Suppressor macrophage treated with lipopolysaccharide for 1 hour (primary cell): ENCODE measurements at places on chromosomes 12 and 14.

- no peak for DNase-seq
These were observed 20.0 kb downstream of the DDX51 start for GRCh38 chr12:132123970-132124765.

GRCh38 chr12:92539110-92539749 is 163.6 kb upstream of the PLEKHG7 start:
- peak; percentile 96 for DNase-seq

GRCh38 chr14:68616221-68616902 is 176.5 kb downstream of the ZFP36L1 start:
- DNase-seq, result no peak

- DNase-seq, result peak; percentile 22
These were observed 2.3 kb downstream of the GLI1 start for GRCh38 chr12:57461917-57462250.

DNA sequence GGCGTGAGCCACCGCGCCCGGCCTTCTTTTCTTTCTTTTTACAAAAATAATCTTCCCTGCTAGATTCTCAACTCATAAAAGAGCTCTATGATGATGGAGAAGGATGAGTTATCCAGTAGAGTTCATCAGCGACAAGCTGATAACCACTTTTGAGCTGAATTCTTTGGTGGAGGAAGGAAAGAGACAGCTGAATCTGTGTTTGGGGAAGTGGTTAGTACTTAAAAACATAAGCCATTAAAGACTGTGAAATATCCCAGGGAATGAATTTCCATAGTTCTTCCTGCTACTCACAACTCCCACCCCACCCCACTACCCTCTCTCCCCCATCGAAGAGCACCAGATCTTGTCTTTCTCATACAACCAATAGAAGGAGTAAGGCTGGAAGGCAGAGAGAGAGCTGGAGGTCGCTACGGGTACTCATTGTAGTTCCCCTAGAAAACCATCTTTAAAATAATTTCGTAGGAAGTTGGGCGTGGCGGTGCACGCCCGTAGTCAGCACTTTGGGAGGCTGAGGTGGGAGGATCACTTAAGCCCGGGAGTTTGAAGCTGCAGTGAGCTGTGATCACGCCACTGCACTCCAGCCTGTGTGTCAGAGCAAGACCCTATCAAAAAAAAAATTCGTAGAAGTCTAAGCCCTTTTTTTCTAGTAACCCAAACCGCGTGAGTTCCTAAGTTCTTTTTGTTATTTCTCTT is 647 bp upstream of the ESPL1 start:
- DNase-seq, result peak; percentile 87

DNA sequence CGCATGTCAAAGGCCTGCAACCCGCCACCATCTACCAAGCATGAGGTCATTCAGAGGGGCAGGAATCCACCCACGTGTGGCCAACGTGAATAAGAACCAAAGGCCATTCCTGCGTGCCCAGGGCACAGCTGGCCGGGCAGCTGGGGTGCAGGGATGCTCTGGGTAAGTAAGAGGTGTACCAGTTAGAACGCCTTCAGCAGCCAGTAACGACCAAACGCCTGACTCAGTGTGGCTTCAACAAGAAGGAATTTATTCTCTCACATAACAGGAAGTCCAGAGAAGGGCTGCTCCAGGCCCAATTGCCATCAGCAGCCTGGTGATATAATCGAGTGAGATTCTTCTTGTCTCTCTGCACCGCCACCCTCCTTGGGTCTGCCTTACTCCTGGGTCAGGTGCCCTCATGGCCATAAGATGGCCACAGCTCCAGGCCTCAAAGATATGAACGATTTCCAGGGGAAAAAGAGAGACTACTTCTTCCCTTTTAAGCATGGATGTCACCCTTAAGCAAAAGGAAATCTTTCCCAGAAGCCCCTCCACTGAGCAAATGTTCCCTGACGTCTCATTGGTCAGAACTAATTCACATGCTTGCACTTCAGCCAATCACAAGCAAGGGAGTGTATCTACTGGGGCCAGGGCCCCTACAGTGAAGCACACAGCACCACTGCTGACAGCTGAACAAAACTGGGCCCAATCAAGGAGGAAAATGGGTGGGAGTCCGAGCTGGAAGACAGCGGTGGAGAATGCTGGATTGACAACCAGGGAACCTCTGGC is 7.3 kb downstream of the TTC7B start:
- no peak for DNase-seq

DNA sequence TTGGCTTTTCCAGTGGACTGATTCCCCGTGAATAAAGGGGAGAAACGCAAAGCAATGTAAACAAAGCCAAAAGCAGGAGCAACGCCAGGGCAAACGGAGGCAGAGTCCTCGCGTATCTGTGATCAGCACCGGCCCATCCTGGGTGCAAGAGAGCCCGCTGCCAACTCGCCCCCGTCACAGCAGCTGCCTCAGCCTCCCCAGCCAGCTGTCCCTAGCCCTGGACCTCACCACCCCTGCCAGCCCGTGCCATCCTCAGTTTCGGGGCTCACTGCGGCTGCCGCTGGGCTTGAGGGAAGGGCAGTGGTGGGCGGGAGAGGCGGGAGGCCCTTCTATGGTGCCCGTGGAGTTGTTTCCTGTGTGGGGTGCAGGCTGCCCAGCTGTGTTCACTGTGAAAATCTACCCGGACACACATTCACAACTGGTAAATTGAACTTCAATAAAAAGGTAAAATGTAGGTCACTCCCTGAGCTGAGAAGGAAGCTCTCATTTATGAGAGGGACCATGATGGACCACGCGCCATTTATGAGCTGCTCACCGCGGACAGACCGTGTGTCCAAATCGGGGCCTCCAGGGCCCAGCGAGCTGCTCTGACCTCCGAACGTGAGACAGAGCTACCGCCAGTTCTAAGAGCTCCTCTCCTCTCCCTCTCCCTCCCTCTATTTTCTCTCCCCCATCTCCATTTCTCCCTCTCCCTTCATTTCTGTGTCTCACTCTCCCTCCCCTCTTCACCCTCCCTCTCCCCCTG is 330.5 kb upstream of the SFSWAP start:
- no peak for DNase-seq

- DNase-seq, result peak; percentile 12
These were observed 39.8 kb downstream of the GRIN2B start for GRCh38 chr12:13941258-13942249.

GRCh38 chr12:113470871-113471618 is 626 bp downstream of the LHX5 start:
- no peak for DNase-seq

GRCh38 chr14:25086821-25087396 is 37.0 kb upstream of the STXBP6 start:
- peak; percentile 58 for DNase-seq

GRCh38 chr12:82486524-82487235 is 128.4 kb downstream of the METTL25 start:
- no peak for DNase-seq

- DNase-seq, result no peak
These were observed 76.6 kb downstream of the RPL10L start for GRCh38 chr14:46574978-46575375.

- DNase-seq, result no peak
These were observed 498 bp downstream of the GMFB start for GRCh38 chr14:54488318-54488645.

GRCh38 chr12:132858718-132859266 is 28.6 kb downstream of the CHFR start:
- DNase-seq, result peak; percentile 8

- DNase-seq, result no peak
These were observed 181.8 kb downstream of the GRIN2B start for GRCh38 chr12:13799574-13799973.

- no peak for DNase-seq
These were observed 838.3 kb upstream of the NOVA1 start for GRCh38 chr14:27435923-27436670.

DNA sequence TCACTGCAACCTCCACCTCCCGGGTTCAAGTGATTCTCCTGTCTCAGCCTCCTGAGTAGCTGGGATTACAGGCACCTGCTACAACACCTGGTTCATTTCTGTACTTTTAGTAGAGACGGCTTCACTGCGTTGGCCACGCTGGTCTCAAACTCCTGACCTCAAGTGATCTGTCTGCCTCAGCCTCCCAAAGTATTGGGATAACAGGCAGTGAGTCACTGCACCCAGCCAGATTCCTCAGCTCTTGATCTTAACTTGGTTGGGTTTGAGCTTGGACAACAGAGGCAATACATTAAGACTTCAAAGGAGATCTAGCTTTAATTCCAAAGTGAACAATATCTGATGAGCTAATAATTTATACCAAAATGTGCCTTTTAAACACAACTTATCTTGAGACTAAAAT is 5.6 kb downstream of the DAZAP2 start:
- DNase-seq, result no peak

GRCh38 chr14:51547260-51547659 is 104.5 kb upstream of the FRMD6 start:
- no peak for DNase-seq

DNA sequence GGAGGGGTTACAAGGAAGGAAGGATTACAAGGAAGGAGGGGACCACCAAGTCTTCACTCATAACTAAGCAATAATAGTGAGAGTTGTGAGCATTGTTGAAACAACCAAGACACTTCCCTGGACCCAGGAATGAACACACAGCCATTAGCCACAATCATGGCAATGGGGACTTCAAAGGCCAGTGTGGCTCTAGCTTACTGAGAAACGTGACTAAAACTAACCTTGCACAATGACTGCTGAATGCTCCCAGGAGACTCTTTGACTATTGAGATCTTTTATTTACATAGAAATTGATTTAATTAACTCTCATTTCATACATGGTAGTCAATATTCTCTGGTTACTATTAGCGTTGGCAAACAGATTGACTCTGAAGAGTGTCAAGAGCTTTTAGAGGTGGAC is 263.0 kb upstream of the SOX5 start:
- no peak for DNase-seq

DNA sequence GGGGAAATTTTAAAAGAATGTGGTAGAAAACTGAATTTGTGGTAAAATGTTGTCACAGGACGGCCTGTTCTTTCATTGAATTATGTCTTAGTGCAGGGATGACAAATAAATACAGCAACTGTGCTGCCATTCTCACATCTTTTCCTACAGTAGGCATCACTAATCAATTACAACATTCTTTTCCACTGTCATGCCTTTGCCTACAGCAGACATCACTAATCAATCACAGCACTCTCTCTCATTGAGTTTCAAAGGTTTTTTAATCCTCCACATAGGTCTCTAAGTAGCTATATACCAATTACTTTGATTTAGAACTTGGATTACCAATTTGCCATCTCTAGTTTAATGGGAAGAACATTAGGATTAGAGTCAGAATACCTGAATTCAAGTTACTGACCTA is 30.1 kb downstream of the NTF3 start:
- DNase-seq, result no peak

DNA sequence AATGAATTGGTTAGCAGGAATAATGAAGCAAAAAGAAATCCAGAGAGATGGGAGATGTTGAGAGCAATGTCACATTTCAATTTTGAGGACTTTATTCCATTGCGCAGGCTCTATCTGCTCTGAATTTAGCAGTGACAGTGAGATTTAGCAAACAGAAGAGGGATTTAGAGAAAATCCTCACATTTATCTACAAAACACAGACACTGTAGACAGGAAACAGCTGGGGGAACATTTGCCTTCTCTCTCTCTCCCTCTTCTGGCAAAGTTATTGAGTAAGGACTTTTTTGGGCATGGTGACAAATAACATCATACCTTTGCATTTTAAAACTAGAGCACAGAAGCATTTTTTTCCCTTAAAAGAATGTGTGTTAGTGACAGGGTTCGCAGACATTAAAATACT is at the start of gene IGF1:
Gene IGF1 (minus strand): TSS at position 158 of the 400 bp plus-strand sequence. CDS start 182 bp downstream, outside the sequence.
- no peak for DNase-seq

- DNase-seq, result peak; percentile 45
These were observed 110.7 kb downstream of the NCOR2 start for GRCh38 chr12:124456652-124457152.

- DNase-seq, result no peak
These were observed 113.1 kb downstream of the TTC6 start for GRCh38 chr14:37708481-37708880.

- no peak for DNase-seq
These were observed 694 bp upstream of the DIABLO start for GRCh38 chr12:122226366-122227125.

DNA sequence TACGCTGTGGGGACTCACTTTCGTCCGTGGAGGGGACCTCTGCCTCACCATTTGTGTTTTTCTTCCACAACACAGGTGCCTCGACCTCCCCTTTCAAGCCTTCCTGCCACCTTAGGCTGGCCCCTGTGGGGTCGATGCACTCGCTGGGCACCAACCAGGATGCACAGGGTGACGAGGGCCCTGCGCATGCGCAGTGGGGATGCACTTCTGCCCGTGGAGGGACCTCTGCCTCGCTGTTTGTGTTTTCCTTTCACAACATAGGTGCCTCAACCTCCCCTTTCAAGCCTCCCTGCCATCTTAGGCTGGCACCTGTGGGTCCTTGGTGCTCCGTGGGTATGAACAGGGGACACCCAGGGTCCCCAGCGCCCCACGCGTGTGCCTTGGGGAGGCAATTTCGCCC is 356.8 kb downstream of the ALG10 start:
- no peak for DNase-seq

DNA sequence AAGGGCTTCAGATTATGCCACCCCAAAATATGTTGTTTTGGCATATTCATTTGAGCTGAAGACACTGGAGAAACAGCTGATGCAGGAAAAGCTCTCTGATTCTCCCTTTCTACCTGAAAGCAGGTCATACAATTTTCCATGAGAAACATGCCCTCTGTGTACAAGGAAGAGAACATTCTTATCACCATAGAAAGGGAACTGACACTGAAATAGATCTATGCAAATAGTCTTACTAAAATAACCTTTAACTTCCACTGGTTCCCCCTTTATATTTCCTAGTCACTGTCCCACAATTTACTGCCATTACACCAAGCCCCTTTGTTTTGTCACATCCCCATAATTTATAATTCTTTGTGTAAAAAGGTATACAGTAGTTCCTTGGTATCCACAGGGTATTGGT is 9.6 kb upstream of the PHC1 start:
- no peak for DNase-seq

DNA sequence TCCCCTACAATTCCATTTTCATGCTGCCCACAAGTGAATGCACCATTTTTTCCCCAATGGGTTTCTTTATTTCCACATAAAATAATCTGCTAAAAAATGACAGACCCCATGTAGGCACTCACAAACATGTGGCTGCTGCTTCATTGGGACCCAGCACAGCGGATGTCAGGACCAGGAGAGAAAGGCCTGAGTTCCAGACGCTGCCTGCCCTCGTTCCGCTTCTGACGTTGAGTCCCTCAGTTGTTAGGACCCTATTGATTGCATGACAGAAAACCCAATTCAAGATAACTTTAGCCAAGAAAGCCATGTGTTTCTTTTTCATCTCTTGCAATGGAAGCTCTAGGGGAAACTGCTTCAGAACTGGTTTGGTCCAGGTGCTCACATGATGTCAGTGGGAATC is 34.6 kb downstream of the ADGRD1 start:
- DNase-seq, result no peak

- no peak for DNase-seq
These were observed 52.7 kb downstream of the PPM1A start for GRCh38 chr14:60301685-60302084.

- DNase-seq, result no peak
These were observed 403.8 kb downstream of the PCNX1 start for GRCh38 chr14:71311061-71311460.

GRCh38 chr12:53659571-53659981 is 16.3 kb downstream of the ATP5MC2 start:
- no peak for DNase-seq
